ENCODE measurements at places on chromosomes 1 and 21. TPM values are rescaled to one million over a fixed set of nuclear protein-coding genes. Genes with fewer than 3 reads are reported as not detected.

Gene MAP7D1
- 87.0 TPM for total RNA-seq

Gene DISP1
- total RNA-seq = 7.0 TPM

DNA sequence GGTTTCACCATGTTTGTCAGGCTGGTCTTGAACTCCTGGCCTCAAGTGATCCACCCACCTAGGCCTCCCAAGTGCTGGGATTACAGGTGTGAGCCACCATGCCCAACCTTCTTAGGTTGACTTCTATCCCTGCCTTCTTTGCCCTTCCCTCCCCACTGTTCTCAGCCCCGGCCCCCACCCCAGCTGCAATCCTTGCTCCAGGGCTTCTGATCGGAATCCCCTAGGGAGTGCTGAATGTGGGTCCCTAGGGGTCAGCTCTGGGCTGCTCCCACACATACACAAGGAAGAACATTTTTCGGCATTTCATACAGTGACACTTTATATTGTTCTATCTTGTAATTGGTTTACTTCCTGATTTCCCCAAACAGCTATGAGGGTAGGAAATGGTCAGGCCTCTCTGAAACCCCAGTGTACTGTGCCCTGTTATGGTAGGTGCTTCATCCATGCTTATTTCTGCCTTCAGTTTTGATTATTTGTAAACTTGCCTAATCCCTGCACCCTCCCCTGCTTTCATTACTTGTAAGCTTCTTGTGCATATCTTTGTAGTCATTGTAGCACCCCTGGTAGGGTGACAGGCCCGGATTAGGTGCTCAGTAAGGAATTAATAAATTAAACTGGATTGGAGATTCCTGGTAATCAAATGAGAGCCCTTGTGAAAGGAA lies 5.8 kb upstream of the SRP9 start:
- peak; percentile 23 for ATAC-seq

- no peak for ATAC-seq
These were observed 801 bp downstream of the EPRS1 start for GRCh38 chr1:220045356-220046051.

Gene FASLG
- 0.85 TPM for total RNA-seq

Gene TMPRSS3
- 0.14 TPM for total RNA-seq

DNA sequence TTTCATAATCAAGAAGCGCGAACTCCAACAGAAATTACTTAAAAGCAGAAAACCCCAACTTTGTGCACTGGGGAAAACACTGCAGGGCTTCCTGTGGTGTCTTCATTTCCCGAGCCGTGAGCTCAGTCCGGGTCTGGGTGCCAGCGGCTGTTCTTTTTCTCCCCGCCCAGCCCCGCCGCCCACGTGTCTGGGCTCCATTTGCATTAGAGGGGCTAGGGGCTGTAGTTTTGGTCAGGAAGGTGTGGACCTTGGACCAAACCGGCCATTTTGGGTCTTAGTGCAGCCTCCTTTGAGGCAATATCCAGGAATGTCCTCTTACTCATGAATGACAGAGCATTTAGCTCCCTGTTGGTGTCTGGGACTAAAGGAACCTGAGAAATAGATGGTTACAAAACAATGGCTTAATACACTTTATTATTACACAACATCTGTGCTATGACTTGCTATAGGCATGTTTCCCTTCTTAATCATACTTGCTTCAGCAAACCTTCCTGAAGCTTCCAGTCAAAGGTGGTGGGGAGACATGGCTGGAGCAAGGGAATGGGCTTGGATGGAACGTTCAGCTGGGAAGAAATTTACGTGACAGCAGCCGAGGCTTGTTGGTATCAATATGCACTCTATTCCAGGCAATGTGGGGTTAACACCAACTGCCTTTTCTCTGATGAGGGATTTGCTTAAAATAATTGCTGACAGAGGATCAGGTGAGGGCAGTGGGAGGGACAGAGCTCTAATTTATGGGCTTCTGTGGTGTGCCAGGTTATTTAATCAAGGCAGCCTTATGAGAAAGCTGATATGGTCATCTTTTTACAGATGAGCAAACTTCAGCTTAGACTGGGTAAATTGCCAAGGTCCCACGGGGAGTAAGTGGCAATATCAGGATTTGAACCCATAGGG lies 1.1 kb downstream of the AGTRAP start:
- peak; percentile 6 for ATAC-seq

DNA sequence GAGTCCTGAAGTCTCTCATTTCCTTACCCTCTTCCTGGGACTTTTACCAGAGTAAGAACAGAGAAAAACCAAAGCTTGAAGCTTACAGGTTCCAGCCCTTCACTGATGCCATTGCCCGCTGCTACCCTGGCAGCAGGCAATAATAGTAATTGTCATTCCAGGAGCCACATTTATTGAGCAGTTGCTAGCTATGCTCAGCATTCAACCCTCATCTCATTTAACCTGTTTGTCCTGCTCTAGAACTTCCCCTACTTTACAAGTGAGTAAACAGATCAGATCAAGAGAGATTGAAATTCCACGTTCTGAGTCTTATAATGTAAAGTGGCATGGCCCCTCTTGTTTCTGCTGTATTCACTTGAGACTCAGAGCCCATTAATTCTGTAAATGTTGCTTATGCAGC lies 80.4 kb downstream of the ATP1A1 start:
- no peak for ATAC-seq

DNA sequence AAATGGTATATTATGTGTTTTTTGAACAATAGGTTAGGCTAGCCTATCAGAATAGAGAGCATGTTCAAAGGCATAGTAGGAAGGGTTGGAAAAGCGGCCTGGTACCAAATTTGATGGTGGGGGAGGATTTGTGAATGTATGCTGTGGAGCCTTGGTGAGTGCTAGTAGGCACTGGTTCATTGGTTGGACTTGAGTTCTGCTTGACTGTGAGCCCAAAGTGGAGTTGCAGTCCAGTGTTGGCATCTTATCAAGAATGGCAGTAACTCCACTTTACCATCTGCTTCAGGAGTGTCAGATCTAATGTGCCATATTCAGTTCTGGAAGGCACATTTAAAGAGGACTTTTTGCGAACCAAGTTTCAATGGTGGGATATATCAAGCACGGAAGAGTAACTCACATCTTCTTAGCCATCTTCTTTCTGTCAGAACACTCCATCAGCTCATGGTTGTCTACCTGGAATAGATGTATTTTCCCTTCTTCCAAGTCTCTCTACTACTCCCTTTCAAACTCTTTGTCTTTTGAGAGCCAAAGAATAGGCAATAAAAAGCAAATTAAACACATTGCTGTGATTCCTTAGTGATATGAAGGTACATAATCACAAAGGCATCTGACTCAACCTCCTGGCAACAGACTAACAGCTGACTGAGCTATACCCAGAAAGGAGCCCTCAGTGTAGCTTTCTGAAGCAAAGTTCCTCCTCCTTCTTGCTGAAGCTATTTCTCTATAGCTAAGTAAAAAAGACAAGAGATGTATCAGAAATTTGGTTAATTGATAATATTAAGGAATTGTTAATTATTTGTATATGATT lies 21.7 kb downstream of the LRRC8B start:
- no peak for ATAC-seq

- ATAC-seq = no peak
These were observed 70.7 kb downstream of the EVA1C start for GRCh38 chr21:32483293-32483595.

DNA sequence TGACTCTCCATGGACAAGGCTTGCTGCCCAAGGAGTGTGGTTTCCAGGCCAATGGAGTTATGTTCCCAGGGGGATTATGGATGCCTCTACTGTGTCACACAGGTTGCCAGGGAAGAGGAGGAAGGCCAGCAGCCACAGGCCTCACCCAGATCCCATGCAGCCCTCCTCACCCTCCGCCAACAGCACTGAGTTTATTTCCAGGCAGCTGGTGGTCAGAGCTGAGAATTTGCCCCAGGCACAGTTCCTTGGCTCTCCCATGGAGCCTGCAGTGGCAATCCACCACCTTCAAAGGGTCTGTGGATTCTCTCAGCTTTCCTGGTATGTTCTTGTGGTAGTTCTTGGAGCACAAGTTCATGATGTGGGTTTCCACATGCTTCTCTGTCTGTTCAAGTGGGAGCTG lies 79.2 kb downstream of the NTNG1 start:
- ATAC-seq = peak; percentile 25

GRCh38 chr1:150256198-150256553 lies 1.4 kb upstream of the CA14 start:
- peak; percentile 18 for ATAC-seq

DNA sequence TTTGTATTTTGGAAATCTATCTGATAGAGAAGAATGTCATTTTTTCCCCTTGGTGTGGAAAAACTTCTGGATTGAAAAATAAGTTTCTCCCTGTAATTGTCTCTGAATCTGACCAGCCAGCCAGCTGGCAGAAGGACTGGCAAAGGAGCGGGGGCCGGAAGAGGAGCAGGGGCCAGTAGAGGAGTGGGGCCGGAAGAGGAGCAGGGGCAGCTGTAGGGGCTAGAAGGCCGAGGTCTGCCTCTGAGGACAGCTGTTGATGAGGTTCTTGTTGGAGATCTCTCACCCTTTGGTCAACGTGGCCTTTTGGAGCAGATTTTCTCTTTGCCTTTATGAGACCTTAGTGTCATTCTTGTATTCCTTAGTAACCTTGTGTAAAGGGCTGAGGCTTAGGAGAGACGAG lies 121.8 kb downstream of the GALNT2 start:
- ATAC-seq = no peak

DNA sequence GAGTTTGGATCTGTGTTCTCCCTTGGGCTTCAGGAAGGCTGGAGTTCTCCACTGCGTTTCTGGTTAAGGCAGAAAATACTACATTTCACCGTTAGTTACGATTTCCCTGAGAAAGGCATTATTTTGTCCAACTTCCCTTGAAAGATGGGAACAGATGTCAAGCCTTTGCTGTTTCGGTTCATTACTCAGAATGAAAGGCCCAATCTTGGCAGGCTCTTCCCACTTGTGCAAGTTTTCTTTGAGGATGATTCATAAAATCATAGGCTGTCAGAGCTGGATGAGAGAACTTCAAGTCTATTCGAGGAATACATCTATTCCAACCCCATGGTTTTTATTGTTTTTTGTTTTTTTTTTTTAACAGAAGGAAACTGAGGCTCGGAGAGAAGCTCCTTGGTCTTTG lies 205.2 kb downstream of the GRIK3 start:
- no peak for ATAC-seq

DNA sequence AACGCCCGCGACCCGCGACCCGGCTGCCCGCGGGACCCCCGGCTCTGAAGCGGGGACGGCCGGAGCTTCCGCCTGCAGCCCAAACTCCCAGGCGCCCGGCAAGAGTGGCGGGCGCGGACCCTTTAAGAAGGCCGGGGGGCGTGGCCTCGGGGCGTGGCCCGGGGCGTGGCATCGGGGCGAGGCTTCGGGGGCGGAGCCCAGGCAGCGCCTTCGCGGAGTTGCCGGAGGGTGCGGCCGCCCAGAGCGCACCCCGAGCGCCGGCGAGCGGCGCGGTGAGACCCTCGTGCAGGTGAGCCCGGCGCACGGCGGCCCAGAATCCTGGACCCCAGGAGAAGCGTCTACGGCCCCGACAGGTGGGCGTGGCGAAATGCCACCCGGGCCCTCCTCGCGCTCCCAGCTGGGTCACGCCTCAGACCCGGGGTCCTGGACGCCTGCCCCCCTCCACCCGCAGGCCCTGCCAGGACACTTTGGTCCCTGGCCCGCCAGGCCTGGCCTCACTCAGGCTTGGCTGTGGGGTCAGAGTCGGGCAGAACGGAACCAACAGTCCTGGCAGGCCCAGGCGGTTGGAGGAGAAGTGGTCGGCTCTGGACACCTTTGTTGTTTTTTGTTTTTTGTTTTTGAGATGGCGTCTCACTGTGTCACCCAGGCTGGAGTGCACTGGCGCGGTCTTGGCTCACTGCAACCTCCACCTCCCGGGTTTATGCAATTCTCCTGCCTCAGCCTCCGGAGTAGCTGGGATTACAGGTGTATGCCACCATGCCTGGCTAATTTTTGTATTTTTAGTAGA lies 14.4 kb downstream of the RNF223 start:
- peak; percentile 63 for ATAC-seq

DNA sequence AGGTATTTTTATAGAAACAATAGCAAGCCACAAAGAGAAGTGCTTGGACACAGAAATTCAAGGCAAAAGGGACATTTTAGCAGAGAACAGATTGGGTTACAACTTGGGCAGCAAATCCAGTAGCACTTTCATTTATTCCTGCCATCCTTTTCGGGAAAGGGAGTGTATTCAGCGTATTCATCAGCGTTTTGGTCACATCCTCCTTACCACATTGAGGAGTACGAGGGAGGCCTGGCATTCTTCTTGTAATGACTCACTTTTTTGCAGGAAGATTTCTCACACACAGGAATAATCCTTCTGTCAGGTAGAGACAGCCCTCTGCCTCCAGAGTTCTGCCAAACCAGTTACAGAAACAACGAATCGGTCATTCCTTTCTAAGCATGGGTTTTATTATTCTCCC lies 18.1 kb upstream of the FAM78B start:
- no peak for ATAC-seq
